GM20000 (cell line): ENCODE measurements at places on chromosomes 12 and 14.

- no peak for DNase-seq
Observed at GRCh38 chr14:93040443-93040842, 75.3 kb downstream of the ITPK1 start.

- no peak for DNase-seq
Observed at GRCh38 chr12:2035431-2036055, 17.2 kb upstream of the CACNA1C start.

DNA sequence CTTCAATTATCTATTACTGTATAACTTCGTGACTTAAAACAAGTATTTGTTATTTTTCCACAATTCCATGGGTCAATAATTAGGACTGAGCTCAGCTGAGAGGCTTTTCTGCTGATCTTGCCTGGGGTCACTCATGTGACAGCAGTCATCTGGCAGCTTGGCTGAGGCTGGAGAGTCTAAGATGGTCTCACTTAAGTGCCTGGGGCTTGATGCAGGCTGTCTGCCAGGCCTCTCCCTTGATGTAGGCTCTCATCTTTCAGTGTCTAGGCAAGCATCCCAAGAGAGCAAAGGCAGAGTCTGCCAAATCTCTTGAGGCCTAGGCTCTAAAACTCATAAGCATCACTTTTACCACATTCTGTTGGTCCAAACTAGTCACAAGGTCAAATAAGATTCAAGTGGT, 93.2 kb downstream of the NKX2-1 start:
- DNase-seq: no peak

DNA sequence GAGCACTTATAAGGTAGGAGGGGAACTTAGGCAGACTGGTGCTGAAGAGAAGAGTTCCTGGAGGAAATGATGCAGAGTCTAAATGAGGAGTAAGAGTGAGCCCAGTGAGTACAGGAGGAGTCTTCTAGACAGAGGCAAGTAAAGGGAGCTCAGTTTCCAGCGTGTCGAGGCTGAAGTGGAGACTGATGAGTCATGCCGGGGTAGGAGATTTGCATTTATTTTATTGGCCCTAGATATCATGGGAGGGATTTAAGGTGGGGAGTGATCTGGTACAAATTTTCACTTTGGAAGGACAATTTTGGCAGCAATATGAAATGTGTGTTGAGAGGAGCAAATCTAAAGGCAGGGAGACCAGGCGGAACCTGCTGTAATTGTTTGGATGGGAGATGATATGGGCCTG, 157.5 kb downstream of the TTC8 start:
- DNase-seq: no peak

GRCh38 chr12:50156641-50157040, 10.5 kb downstream of the CERS5 start:
- no peak for DNase-seq

DNA sequence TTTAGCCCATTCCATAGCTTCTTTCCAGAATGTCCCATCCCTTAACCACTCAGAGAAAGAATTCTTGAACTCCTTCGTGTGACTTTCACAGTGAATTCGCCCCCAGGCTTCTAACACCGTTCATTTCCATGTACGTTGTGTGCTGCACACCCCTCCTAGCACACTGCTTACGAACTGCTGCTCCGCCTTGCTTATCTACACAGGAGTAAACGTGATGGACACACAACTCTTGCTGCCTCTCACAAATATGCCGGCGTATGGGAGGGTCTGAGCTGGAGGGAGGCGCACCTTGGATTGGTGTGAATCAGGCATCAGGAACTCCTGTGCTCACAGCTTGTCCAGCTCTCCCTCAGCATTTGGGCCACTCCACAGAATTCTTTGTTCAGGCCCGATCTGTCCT, 3.9 kb upstream of the ADGRD1 start:
- no peak for DNase-seq

DNA sequence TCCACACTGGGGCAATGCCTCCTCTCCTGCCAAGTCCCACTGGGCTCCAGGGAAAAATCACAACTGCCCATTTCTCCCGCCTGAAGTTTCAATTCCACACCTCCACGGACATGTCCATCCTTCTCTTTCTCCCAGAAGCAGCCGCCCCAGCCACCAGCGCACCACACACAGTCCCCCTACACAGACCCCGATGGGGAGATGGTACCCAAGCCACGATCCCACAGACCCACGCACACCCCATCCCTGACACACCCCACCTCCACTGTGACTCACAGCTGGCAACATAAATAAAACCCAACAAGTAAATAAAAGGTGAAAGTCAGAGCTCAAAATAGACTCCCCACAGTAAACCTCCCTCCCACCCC, 2.6 kb downstream of the MSI1 start:
- DNase-seq: no peak

DNA sequence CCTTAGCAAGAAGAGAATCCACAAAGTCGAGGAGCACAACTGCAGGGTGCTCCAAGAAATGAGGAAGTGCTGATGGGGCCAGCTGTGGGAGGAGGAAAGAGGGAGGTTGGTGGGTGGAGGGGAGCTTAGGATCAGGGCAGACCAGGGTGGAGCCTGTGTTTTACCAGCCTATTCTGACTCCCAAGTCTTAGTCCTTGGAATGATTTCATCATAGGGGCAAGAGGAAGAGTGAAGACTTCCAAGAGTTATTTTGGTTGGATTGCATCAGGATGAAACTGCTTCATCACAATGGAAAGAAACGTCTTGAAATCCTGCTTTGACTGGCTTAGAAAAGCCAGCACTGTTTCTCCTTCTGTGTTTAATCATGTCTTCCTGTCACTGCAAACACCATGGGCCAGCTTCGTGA, 194.0 kb downstream of the DPF3 start:
- no peak for DNase-seq
